H7 (cell line): ENCODE measurements at places on chromosomes 6 and 20.
A peak's percentile ranks its signal among the peaks of the same experiment; 100 is the strongest.

- peak; percentile 7 for DNase-seq
Measured at GRCh38 chr6:104789770-104790190, 69.9 kb downstream of the HACE1 start.

- no peak for DNase-seq
Measured at GRCh38 chr6:161465403-161465802, 191.5 kb upstream of the AGPAT4 start.

GRCh38 chr20:17560344-17561074 is 9.4 kb upstream of the DSTN start:
- DNase-seq = no peak

GRCh38 chr6:26347699-26348098 is 17.3 kb upstream of the BTN3A2 start:
- DNase-seq = no peak

DNA sequence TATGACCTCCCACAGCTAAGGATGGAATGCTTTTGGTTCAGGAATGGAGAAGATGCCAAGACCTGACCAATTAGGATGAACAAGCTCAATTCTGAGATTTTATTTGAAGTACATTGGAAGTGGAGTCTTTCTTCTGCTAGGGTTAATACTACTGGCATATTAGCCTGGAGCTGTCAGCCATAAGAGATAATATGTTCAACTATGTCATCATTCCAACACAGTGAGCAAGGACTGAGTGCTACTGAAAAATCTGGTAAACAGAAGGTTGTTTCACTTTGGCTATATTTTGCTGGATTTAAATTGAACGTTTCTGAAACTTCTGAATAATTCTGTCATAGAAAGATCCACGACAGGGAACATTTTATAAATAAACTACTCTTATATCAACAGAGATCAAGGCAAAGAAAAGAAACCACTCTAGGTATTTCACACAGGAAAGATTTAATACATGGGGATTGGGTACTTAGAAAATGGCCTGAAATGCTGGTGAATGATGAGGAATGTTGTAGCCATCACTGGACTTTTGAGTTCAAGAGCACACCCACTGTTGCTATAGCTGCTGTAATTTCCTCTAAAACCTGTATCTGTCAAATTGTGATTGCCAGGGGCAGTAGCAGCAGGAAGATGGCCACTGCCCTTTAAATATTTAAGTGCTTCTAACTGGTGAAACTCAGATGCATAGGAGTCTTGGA is 200.5 kb downstream of the PLCB4 start:
- DNase-seq = no peak

GRCh38 chr20:35710884-35711587 is 11.8 kb downstream of the ROMO1 start:
- DNase-seq = no peak

DNA sequence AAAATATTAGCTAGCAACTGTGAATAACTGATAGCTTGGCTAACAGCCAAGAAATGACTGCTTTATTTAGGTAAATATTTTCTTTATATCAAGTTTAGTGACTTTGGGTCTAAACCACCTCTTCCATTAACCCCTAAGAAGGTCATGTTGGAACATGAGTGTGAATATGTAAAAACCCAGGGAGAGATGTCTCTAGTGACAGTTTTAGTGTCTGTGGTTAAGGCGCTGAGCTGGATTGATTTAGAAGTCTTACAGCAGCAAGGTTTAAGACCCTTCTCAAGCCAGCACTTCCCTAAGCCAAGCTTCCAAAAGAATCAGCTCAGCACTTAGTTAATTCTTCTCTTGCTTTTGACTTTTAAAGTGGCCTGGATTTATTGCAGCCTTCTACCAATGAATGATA is 11.4 kb upstream of the SIRT5 start:
- DNase-seq = no peak

- no peak for DNase-seq
Measured at GRCh38 chr6:112266331-112266730, 12.0 kb upstream of the LAMA4 start.

GRCh38 chr20:57398231-57398821 is 7.1 kb downstream of the RBM38 start:
- peak; percentile 50 for DNase-seq

DNA sequence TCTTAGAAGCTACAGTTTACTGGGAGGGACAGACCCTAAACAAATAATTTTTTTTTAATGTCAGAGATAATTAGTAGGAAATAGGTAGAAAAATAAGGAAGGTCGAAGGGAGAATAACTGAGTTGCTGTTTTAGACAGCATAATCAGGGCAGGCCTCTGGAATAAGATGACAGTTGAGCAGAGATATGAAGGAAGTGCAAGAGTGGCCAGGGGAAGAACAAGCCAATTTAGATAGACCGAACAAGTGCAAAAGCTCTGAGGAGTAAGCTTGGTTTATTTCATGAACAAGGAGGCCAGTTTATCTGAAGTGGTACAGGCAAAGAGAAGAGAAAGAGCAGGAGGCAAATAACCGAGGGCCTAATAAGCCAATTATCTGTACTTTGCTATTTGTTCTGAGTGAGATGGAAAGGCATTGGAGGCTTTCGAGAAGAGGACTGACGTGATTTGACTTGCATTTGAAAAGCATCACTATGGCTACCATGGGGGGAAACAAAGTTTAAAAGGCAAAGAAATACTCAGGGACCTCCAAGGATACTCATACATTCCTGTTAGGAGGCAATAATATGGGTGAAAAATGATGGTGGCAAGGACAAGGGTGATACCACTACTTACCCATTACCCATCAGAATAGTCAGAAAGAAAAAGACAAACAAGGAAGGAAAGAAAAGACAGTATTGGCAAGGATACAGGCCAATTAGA is 19.7 kb downstream of the PROCR start:
- no peak for DNase-seq

GRCh38 chr6:52749556-52750152 is 13.6 kb downstream of the GSTA2 start:
- no peak for DNase-seq
